Lower lobe of right lung (tissue), 2 donors: ENCODE measurements at places on chromosomes 12 and 14. TPM values are rescaled to one million over a fixed set of nuclear protein-coding genes. Genes with fewer than 3 reads are reported as not detected.

DNA sequence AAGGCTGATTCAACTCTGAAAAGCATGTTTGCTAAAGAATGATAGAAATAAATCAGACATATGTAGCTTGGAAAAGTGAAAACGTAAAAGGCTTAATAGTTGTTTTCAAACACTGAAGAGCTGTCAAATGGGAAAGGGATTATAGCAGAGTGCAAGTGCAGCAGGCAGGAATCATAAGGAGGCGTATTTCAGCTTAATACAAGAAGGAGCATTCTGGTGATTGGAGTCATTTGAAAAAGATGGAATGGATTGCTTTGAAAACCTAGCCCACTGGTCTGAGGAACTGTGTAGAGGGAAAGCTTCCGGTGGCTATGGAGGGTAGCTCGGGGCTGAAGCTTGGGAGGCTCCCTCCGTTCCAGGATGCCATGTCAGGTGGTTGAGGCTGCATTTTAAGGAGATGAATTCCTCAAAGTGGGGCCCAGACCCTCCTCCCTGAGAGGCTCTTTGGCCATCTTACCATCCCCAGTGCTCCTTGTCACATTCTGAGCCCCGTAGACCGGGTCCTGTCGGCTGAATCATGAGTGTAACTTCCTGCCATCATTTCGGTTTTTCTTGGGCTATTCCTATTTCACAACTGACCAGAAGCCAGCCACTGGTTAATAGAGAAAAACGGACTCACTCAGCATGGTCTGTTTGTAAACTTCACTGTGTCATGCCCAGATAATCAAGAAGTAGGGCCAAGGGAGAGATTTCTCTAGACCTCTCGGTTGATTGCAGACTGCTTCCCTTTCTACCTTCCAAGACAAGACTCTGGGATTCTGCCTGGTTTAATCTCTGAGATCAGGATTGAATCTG, 6.5 kb downstream of the WNT5B start:
- DNase-seq: no peak
- no peak overlapping the region for H3K27ac ChIP-seq
- H3K36me3 ChIP-seq: no peaks in the 10 kb centered on the region
- H3K27me3 ChIP-seq: peaks cover 13% of the 10 kb centered on the region
- H3K4me1 ChIP-seq: peaks cover 19% of the 10 kb centered on the region
- no peak overlapping the region for H3K4me3 ChIP-seq

DNA sequence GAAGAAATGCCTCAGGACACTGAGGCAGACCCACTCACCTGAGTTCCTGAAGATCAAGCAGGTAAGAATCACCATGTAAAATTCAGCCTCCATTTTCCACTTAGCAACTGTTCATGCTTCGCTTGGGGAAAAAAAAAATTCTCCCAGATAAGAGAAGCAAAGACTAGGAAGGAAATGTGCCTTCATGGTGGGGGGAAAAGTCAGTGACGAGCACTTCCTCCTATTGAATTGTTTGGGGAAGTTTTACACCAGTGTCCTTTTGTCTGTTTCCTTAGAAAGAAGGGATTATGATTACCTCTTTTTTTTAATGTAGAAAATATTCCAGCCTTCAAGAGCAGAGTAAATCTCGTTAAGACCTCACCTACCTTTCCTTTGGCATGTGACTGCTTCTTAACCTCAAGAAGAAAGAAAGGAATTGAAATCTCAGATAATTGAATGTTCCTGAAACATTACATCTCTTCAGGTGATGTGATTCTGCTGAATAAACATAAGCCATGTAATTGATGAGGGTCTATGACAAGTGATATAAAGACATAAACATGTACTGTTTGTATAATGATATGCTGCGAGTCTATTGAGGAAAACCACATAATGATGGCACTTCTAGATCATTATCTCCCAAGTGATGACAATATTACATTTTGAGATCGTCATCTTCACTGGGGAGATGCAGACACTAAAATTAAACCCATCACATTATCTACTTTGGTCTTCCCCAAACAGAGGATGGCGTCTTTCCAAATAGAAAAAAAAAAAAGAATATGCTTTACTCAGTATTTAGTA, at the start of gene PTPRB:
Gene PTPRB, minus strand, starts transcription at position 127 of the 783 bp plus-strand sequence. Its CDS starts 34 bp downstream, at position 93.
- DNase-seq: no peak
- H3K36me3 ChIP-seq: no peaks in the 10 kb centered on the region

GRCh38 chr12:127145241-127145928, 1121.6 kb upstream of the TMEM132C start:
- no peaks in the 10 kb centered on the region for H3K27me3 ChIP-seq
- H3K36me3 ChIP-seq: no peaks in the 10 kb centered on the region
- H3K4me3 ChIP-seq: peak overlapping the region; percentile 69
- DNase-seq: no peak
- H3K27ac ChIP-seq: peak overlapping the region; percentile 65

GRCh38 chr14:67133595-67134441, 55.4 kb upstream of the GARIN2 start:
- H3K27me3 ChIP-seq: no peaks in the 10 kb centered on the region
- H3K4me1 ChIP-seq: no peaks in the 10 kb centered on the region

GRCh38 chr12:105454688-105455087, 124.2 kb downstream of the C12orf75 start:
- H3K27me3 ChIP-seq: no peaks in the 10 kb centered on the region
- H3K4me3 ChIP-seq: no peak overlapping the region
- no peak for DNase-seq
- H3K27ac ChIP-seq: no peak overlapping the region

DNA sequence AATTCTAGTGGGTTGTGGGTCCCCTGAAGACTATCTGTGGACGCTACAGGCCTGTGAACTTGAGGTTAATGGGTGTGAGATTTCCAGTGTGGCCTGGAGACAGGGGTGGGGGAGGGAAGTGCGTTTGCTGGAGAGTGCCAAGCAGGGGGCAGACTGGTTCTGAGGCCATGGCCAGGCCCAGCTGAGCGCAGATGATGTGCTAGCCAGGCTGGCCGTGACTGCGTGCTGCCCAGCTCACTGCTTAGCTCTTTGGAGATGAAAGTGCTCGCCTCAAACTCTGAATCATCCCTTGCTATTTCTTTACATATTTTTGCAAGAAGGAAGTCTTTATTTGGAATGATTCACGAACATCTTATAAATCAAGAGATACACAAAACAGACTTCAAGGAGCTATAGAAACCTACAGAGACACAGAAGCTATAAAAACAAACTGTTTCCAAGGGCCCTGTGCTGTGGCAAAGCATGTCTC, 75.2 kb upstream of the PLEKHG3 start:
- no peaks in the 10 kb centered on the region for H3K27me3 ChIP-seq
- no peak for DNase-seq
- no peaks in the 10 kb centered on the region for H3K36me3 ChIP-seq
- no peak overlapping the region for H3K27ac ChIP-seq
- H3K4me1 ChIP-seq: no peaks in the 10 kb centered on the region

GRCh38 chr12:65113621-65114035, 7.5 kb downstream of the WIF1 start:
- H3K27me3 ChIP-seq: peaks cover 6% of the 10 kb centered on the region
- no peaks in the 10 kb centered on the region for H3K4me1 ChIP-seq
- H3K4me3 ChIP-seq: no peak overlapping the region
- no peak for DNase-seq
- no peak overlapping the region for H3K27ac ChIP-seq

- H3K4me3 ChIP-seq: no peak overlapping the region
- H3K27me3 ChIP-seq: no peaks in the 10 kb centered on the region
- no peaks in the 10 kb centered on the region for H3K4me1 ChIP-seq
- H3K36me3 ChIP-seq: no peaks in the 10 kb centered on the region
- DNase-seq: no peak
Measured at GRCh38 chr12:110775997-110776396, 33.3 kb upstream of the PPP1CC start.

- no peaks in the 10 kb centered on the region for H3K36me3 ChIP-seq
- no peaks in the 10 kb centered on the region for H3K4me1 ChIP-seq
Measured at GRCh38 chr12:100348657-100349454, 8.0 kb upstream of the SLC17A8 start.

GRCh38 chr12:26122061-26122680, 2.7 kb downstream of the BHLHE41 start:
- peak; percentile 67 for DNase-seq
- H3K4me3 ChIP-seq: peak overlapping the region; percentile 62
- H3K27me3 ChIP-seq: peaks cover 55% of the 10 kb centered on the region
- H3K27ac ChIP-seq: peak overlapping the region; percentile 79
- H3K4me1 ChIP-seq: peaks cover 60% of the 10 kb centered on the region
- no peaks in the 10 kb centered on the region for H3K36me3 ChIP-seq

GRCh38 chr12:132173135-132174014, 29.1 kb downstream of the NOC4L start:
- H3K27ac ChIP-seq: no peak overlapping the region
- H3K36me3 ChIP-seq: no peaks in the 10 kb centered on the region
- no peak for DNase-seq

DNA sequence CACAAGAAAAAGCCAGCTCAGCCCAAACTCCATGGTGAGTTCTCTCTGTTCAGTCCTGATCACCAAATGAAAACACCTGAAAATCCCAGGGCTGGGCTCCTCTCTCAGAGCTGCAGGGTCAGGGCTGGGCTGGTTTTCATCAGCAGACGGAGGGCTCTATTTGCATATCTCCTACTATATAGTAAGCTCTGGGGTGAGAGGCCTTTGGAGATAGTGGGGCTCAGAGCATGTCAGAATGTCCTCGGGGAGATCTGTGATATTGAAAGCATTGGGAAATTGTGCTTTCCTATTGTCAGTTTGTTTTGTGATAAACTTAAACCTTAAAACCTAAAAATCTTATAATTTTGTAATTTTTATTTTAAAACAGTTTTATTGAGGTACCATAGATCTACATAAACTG, 742.6 kb downstream of the TMEM121 start:
- H3K4me1 ChIP-seq: no peaks in the 10 kb centered on the region
- no peaks in the 10 kb centered on the region for H3K36me3 ChIP-seq
- DNase-seq: no peak

DNA sequence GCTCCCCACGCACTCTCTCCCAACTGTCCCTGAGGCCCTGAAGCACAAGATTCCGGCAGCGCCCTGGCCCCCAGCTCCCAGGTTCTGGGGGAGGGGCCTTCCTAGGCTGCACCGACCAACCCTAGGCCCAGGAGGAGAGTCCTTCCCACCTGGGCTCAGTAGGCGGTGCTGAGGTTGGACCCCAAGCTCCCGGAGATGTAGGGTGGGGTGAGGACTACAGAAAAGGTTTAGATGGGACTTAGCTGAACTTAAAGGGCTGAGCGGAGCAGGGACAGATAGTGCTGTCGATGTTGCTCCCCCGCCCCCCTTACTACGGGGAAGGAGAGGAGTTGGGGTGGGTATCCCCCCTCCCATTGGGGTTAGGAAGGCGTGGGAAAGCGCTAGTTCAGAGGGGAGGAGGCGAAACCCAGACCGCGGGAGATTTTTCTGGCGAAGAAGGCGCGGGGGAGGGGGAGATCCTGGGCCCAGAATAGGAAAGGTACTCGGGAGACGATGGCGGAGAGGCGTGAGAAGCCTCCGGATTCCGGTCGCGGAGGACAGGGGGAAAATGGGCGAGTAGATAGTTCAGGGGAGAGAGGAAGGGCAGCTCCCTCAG, 4.2 kb upstream of the BAZ2A start:
- peak overlapping the region; percentile 92 for H3K4me3 ChIP-seq
- no peaks in the 10 kb centered on the region for H3K27me3 ChIP-seq
- H3K27ac ChIP-seq: peak overlapping the region; percentile 91
- peak; percentile 75 for DNase-seq

- H3K27ac ChIP-seq: no peak overlapping the region
- H3K27me3 ChIP-seq: no peaks in the 10 kb centered on the region
- H3K4me3 ChIP-seq: no peak overlapping the region
Measured at GRCh38 chr14:62087191-62087590, 325.0 kb downstream of the SNAPC1 start.

GRCh38 chr12:14691560-14691959, 4.8 kb downstream of the GUCY2C start:
- H3K4me3 ChIP-seq: no peak overlapping the region
- no peaks in the 10 kb centered on the region for H3K36me3 ChIP-seq
- peak; percentile 59 for DNase-seq
- H3K4me1 ChIP-seq: peaks cover 8% of the 10 kb centered on the region

DNA sequence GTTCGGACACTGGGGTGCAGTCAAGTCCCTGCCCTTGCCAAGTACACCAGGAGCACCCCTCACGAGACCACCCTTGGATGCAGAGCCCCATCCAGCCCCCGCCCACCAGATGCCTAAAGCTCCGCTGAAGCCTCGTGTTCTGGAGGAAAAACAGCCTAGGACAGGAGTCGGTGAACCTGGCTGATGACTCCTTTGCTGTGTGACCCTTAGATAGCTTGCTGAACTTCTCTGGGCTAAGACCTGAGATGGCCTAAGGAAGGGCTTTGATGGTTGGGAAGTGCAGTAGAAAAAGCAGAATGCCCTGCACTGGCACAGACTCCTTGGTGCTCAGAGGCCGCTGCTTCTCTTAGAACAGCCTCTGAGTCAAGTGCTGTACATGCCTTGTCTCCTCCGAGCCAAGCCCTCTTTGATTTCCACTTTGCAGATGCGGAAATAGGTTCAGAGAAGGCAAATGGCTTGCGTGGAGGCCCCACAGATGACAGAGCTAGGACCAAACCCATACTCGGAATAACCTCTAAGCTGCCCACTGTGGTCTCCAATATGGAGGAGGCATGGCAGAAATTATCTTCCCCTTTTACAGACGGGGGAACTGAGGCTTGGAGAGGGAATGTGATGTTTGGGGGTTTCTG, 52.3 kb downstream of the MVK start:
- no peak for DNase-seq
- no peak overlapping the region for H3K4me3 ChIP-seq
- H3K27ac ChIP-seq: no peak overlapping the region

GRCh38 chr14:56808383-56809269, 1.7 kb downstream of the OTX2 start:
- no peak for DNase-seq
- no peaks in the 10 kb centered on the region for H3K36me3 ChIP-seq
- peak overlapping the region; percentile 19 for H3K4me3 ChIP-seq
- peaks cover 98% of the 10 kb centered on the region for H3K27me3 ChIP-seq
- H3K27ac ChIP-seq: no peak overlapping the region

GRCh38 chr12:55820679-55821078, 2.8 kb downstream of the ORMDL2 start:
- no peak overlapping the region for H3K4me3 ChIP-seq
- peaks cover 58% of the 10 kb centered on the region for H3K36me3 ChIP-seq
- H3K4me1 ChIP-seq: peaks cover 38% of the 10 kb centered on the region
- no peaks in the 10 kb centered on the region for H3K27me3 ChIP-seq

GRCh38 chr14:70096866-70097265, 91.9 kb downstream of the SLC8A3 start:
- H3K27me3 ChIP-seq: peaks cover 76% of the 10 kb centered on the region
- no peak overlapping the region for H3K4me3 ChIP-seq
- H3K27ac ChIP-seq: no peak overlapping the region
- H3K4me1 ChIP-seq: peaks cover 13% of the 10 kb centered on the region
- no peaks in the 10 kb centered on the region for H3K36me3 ChIP-seq
- no peak for DNase-seq

DNA sequence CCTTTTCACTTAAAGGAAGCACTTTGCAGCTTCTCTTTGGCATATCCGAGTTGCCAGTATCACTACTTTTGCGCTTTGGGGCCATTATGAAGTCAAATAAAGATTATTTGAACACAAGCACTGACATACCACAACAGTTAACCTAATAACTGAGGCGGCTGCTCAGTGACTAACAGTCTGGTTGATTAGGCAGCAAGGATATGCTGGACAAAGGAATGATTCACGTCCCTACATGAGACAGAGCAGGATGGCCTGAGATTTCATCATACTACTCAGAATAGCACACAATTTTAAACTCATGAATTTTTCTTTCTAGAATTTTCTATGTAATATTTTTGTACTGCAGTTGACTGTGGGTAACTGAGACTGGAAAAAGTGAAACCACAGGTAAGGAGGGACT, 56.9 kb upstream of the E2F7 start:
- no peaks in the 10 kb centered on the region for H3K36me3 ChIP-seq
- H3K27me3 ChIP-seq: no peaks in the 10 kb centered on the region
- no peak for DNase-seq

The TMEM132C gene
- total RNA-seq: 1.6 TPM

The CRY1 gene
- 18.8 TPM for total RNA-seq

The PARPBP gene
- 1.7 TPM for total RNA-seq

The DLGAP5 gene
- 0.97 TPM for total RNA-seq

The AKAP6 gene
- total RNA-seq: 8.6 TPM

The GIT2 gene
- total RNA-seq: 62.2 TPM
